ENCODE measurements at places on chromosomes 1 and 21.
A peak's percentile ranks its signal among the peaks of the same experiment; 100 is the strongest.

DNA sequence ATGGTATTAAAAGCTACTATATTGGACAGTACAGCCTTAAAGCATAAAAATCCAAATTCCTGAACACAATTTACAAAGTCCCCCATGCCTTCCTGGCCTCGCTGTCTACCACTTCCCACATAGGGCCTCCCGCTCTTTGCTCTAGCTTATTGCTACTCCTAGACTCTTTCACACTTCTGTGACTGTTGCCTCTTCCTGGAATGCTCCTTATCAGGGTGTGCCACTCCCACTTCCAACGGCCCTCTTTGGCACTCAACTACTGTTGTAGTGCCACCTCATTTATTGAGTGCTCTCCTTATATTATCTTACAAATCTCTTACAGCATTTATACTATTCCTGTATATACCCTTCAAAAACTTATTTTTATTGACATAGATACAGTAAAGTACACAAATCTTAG, 4.8 kb downstream of the SARS1 start:
- DNase-seq: no peak

- no peak for DNase-seq
Measured at GRCh38 chr21:40546647-40547046, 300.3 kb downstream of the DSCAM start.

GRCh38 chr1:106435269-106435668, 621.2 kb upstream of the PRMT6 start:
- no peak for DNase-seq

DNA sequence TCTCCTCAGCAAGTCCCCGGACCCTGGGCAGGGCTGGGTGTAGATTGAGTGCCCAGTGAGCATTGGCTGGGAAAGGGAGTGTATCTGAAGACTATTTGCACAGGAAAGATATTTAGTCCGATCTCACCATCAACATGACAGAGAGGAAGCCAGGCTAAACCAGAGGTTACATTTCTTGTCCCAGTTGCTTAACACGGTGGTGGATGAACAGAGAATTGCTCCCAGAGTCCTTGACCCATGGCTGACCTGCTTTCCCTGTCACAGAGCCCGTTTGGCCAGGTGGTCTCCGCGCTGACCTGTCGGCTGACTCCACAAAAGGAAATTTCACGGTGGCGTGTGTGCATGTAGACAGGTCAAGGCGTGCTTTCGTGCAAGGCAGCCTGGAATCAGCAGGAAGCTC, 83.5 kb downstream of the BEND5 start:
- DNase-seq: no peak

DNA sequence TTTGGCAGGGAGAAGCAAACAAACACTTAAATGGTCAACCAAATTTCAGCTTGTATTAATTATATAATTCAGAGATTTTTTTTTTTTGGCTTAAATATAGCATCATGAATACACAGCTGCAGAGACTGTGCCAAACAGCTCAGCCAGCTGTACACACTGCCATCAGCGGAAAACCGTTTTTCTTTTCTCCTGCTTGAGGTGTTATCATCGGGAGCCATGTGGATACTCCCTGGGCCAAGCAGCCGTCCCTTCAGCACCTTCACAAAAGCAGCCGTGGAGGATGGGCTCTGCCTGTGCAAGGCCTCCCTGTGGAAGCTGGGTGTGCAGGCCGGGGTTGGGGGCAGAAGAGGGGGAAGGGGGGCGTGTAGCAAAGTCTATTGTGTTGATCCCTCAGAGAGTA, 85.0 kb downstream of the NUF2 start:
- no peak for DNase-seq

DNA sequence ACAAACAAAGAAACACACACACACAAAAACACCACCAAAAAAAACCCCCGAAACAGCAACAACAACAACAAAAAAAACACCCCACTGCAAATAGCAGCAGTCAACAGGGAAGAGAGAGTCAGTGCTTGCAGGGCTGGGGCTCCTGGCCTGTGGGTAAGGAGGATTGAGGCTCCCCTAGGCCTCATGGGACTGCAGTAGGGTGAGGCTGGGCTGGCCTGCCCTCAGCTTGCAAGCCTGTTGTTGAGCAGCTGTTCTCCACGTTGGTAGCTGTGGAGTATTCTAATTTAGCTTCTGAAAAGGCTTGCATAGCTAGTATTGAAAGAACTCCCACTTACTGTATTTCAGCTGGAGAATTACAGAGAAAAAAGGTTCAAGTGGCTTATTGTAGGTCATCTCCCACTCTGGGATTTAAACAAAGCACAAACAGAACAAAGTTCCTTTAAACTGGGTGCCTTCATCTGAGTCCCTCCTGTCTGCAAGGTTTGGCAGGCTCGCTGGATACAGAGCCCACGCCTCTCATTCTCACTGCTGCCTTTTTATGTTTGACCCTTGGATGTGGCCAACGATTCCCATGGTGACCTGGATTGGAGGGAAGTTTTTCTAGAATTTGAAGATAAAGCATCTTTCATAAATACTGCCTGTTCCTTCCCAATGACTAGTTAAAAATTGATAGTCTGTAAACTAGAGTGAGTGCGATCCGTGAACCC, 247.2 kb downstream of the KIF26B start:
- DNase-seq: no peak

DNA sequence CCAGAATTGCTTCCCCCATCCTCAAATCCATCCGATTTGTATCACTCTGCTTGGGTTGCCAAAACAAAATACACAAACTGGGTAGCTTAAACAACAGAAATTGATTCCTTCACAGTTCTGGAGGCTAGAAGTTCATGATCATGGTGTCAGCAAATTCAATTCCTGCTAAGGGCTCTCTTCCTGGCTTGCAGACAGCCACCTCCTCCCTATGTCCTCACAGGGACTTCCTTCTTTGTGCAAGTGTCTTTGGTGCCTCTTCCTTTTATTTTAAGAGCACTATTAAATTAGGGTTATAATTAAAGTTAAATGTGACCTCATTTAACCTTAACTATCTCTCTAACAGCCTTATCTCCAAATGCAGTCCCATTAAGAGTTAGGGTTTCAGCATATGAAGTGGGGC, 112.8 kb downstream of the PLPP3 start:
- DNase-seq: no peak

DNA sequence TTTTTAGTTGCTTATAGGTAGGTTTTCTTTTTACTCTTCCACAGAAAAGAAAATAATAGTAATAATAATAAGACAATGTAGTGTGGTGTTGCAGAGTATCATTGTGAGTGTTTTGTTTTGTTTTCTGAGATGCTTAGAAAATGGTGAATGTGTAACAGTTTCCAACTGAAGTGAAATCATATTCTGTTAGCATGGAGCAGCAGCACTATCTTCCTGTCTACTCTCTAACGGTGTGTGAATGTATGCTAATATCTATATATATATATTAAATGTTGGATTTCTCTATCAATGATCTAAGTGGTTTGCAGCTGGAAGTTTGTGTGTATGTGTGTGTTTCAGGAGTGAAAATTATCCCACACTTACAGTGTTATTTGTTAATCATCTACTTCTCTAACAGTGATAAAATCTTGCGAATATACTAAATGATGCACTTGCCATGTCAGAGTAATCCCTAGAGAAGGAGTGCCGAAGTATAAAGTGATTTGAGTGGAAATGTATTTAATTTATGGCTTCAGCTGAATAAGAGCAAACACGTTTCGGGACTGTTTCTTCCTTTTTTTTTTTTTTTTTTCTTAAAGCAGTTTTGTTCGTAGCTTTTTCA, 377 bp downstream of the SAMD13 start:
- DNase-seq: no peak

- DNase-seq: no peak
Measured at GRCh38 chr21:29477941-29478340, 179.2 kb downstream of the BACH1 start.

GRCh38 chr1:79966438-79966837, 959.9 kb upstream of the ADGRL4 start:
- no peak for DNase-seq

GRCh38 chr1:41591891-41592290, 107.4 kb upstream of the EDN2 start:
- DNase-seq: no peak

DNA sequence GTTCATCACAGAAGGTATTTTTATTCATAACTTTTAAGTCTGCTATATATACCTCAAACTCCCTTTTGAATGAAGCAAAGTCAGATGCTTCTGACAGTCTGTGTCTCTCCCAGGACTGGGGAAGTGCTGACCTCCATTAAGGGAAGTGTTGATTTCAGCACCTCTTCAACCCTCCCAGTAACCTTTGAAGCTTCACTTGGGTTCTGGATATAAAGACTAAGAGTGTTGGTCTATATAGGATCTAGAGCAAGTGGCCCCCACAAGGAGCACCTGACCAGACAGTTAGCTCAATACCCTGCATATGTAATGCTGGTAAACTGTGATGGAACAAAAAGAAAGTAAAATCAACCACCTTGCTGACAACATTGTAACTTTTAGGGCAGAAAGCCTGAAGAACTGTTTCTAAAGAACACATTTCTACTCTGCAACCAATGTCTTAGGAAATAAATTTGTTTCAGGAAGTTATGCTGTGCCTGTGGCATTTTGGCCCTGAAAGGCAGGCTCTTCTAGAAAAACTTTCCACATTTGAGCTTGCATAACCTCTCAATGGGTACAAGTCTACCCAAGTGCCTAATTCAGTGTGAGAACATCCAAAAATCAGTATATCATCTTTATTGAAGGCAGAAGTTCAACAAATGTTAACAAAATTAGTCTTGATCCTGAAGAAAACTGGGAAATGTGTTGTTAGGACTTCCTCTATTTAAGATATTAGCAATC, 865 bp upstream of the PTPN22 start:
- DNase-seq: no peak

- no peak for DNase-seq
Measured at GRCh38 chr1:96002969-96003964, 718.3 kb upstream of the PTBP2 start.

GRCh38 chr1:201774224-201774982, 54.6 kb upstream of the IPO9 start:
- no peak for DNase-seq

DNA sequence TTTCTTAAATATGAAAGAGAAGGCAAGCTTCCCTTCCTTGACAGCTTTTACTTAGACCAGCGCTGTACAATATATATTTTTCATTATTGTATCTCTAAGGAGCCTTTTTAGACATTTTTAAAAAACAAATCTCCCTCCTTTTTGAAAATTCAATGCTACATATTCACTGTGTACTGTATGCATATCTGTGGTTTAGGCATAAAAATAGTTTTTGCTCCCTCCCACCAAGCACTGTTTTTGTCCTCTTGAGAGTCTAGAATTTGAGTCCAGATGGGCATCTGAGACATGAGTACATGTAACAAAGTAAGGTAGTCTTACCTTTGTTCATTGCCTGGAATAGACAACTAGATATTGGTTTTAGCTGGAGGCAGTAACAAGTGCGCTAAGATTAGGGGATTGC, 488.5 kb upstream of the RUNX1 start:
- no peak for DNase-seq

DNA sequence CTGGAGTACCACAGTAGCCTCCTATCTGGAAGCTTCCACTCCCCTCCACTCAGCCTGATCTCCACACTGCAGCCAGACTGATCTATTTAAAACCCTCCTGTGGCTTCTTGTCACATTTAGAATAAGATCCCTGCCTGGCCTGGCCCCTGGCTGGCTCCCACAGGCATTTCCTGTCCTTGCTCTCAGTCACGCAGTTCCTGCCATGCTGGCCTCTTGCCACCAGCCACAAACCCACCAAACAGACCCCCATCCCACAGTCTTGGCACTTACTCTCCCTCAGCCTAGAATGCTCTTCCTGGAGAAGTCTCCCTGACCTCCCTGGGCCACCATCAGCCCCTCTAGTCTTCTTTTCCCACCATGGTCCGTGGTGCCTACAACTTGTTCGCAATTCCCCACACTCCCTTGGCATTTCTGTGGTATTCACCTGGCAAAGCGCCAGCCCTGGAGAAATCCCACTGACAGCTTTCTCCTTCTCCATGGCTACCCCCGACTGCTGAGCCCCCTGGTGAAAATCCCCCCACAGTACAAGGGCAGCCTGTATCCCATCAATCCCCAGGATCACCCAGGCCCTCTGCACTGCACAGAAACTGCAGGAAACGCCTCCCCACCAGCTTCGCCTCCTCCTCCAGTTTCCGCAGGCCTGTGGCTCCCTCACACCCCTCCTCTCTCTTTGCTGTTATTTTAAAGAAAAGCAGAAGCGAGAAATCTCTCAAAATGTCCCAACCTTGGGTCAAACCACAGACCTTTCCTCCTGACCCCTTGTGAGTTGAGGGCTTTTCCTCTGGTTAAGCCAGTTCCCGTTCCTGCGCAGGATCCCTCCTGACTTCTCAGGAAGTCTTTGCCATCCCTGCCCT, 94.5 kb downstream of the SYT2 start:
- no peak for DNase-seq

DNA sequence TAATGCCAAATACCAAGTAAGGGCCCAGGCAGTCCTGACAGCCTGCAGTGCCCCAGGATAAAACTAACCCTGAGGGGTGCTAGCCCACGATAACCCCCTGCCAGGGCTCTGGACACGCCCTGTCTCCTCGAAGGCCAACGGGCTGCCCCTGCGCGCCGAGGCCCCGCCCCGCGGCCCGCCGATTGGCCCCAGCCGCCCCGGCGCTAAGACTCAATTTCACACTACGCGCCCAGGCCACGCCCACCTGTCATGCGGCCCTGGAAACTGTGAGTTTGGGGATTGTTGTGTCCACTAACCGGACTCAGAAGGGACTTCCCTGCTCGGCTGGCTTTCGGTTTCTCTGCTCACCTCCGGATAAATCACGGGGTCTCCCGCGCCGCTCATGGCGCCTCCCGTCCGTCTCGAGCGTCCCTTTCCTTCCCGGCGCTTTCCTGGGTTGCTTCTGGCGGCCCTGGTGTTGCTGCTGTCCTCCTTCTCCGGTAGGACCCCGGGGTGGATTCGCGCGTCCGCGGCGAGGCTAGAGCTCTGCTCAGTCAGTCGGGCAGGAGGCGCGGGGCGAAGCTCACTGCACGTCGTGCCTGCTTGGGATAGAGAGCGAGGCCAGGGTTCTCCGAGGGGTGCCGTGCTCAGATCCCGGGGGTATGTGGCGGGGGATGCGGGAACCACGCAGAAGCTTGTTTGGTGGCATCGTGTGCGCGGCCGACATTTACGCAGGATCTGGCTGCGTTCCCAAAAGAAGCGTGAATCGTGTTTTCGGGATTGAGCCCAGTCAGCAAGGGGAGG, at the start of gene CR1L:
Gene CR1L, plus strand, starts transcription at position 282 of the 783 bp plus-strand sequence. Its CDS starts 101 bp downstream, at position 383.
- peak; percentile 22 for DNase-seq

DNA sequence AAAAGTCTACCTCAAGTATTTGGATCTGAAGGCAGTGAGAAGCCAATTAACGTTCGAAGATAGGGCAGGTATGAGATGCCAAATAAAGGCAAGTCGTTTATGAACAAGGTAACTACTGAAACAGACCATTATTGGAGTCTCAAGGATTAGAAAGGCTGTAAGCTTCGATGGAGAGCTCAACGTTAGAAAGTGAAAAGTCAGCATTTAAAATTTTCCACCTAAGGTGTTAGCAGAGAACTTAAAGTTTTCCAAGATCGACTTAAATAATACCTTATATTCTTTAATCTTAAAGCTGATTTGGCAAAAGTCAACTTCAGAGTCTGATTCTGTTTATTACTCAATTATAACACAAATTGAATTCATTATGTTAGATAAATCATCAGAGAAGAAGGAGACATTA, 28.1 kb downstream of the CLDN17 start:
- DNase-seq: no peak

- DNase-seq: no peak
Measured at GRCh38 chr1:228018125-228018398, 11.3 kb downstream of the WNT3A start.

GRCh38 chr1:159923203-159924024, 1.9 kb downstream of the TAGLN2 start:
- peak; percentile 64 for DNase-seq

GRCh38 chr1:41327383-41327999, 33.7 kb upstream of the FOXO6 start:
- DNase-seq: no peak

GRCh38 chr1:225666495-225666894, 13.6 kb upstream of the ENAH start:
- DNase-seq: no peak

Measured in activated CD4-positive, CD25-positive, alpha-beta regulatory T cell (primary cell).